ENCODE measurements at places on chromosomes 6 and 20.
A peak's percentile ranks its signal among the peaks of the same experiment; 100 is the strongest.

DNA sequence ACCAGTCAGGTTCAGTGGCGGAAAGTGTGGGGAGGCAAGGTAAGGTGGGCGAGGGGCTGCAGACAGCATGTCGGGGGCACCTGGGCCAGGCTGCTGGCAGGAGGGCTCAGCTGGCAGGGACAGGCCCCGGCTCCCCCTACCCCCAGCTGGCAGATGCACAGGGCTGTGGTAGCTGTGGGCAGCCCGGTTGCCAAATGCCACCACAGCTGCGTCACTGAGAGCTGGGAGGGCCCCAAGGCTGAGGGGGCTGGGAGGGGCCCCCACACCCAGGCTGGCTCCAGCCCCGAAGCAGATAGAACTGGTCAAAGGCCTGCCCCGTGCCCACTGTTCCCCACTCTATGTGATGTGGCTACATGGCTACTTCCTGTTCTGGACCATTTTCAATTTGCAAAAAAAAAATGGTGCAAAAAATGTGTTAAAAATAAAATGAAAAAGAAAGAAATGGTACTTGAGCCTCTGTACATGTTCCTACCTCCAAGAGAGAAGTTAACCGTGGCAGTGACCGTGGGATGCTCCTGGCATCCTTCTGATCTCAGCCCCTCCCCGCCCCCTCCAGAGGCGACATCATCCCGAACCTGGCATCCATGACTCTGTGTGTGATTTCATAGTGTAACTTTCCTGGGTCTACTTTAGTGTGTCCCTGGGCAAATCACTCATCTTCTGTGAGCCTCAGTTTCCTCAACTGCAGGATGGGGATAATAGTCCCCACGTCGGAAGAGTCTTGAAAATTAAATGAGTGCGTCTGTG lies 64.4 kb downstream of the UBE2V1 start:
- DNase-seq: peak; percentile 36

DNA sequence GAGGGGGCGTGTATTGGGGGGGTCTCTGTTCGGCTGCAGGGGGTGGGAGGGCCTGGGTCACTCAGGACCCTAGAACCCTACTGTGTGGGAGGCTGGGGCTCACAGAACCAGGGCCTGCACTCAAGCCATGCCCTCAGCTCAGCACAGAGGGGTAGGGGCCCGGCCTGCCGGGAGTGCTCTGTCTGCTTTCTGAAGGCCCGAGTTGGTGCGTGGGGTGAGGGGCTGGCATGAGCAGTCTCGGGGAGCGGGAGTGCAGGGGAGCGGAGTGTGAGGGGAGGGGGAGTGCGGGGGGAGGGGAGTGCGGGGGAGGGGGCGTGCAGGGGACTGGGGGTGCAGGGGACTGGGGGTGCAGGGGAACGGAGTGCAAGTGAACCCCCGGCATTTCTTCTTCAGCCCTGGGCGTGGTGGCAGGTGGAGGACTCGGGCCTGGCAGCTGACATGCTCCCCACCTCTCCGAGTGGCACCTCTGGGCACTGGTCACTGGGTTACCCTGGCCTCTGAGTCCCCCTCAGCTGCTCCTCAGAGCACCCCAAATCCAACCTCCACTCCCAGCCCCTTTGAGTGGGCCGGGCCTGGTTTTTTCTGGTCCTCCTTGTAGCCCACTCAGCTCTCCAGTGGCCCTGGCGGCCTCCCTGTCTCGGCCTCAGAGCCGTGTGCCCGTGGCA lies 1.0 kb downstream of the COL20A1 start:
- no peak for DNase-seq

- DNase-seq: no peak
Observed at GRCh38 chr20:57605878-57606277, 14.3 kb downstream of the ZBP1 start.

DNA sequence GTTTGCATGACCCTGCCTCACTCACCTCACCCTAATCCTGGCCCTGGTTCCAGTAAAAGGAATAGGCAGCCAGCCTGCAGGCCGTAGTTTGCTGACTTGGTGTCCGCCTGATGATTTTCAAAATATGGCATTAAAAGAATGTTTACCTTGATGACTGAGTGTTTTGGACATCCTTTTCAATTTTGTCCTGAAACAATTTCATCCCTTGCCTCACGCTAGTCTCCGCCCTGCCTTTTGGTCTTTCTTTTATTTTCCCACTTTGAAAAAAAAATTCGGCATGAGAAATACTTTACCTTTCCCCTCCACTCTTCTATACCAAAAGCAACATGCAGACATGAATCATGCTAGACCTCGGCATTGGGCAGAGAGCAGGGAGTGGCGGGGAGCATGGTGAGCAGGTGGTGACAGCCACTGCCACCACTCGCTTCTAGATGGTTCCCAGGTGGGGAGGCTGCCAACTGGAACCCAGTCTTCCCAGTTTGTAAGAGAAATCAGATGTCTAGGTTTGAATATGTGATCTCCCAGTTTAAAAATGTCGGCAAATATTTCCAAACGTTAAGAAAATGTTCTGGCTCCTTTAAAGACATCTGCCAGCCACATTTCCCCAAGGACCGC lies 9.4 kb downstream of the CD40 start:
- DNase-seq: no peak

DNA sequence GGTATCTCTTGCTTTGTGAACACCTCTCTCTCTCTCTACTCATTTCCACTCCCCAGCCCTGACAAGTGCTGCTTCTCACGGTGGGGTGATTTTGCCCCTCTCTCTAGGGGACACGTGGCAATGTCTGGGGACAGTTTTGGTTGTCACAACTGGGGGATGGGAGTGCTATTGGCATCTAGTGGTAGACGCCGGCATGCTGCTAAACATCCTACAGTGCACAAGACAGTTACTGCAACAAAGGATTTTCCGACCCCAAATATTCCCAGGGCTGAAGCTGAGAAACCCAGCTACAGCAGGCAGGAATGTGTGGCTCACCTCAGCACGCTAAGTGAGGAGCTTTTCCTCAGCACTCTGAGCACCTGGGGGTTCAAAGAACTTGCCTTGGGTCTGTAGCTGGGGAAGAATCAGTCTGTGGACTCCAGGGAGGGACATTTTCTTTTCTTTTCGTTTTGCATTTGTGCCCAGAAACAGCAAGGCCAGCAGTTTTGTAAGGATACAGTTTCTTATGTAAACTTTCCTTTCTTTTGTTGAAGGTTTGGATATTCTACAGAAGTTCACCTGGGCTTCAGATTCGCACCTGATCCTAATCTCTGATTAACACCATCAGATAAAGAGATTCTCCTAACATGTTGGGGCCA lies 246.9 kb upstream of the ZFP64 start:
- DNase-seq: no peak

DNA sequence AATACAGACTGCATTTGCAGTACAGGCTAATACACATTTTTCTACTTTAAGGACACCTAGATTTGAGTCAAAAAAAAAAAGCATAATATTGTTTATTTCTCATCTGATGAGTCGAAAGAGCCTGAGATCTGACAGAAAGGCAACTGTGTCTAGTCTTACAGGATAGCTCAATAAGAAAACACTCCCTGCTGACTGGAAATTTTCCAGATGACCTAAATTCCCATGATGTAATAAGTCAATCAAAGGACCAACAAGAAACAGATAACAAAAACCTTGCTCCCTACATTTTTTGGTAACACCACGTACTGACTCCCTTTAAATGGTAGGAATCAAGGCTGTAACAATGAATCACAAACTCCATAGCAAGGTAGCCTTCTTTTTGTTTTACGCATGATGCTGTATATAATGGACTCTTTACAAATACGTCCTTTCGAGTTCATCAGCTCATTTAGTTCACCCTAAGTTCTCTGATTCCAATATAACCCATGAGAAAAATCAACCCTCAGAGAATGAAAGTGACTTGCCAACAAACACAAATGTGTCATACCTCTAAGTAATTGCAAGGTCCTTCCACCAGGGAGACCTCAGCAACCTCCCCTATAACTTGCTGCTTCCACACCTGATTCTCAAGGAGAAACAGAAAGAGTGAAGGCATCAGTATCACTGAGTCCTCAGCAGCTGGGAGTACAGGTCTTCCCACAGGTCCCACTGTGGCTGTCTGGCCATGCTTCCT lies 12.1 kb downstream of the TBX18 start:
- DNase-seq: no peak
